NCI-H1417 (cell line): ENCODE measurements at places on chromosomes 7 and 10.

DNA sequence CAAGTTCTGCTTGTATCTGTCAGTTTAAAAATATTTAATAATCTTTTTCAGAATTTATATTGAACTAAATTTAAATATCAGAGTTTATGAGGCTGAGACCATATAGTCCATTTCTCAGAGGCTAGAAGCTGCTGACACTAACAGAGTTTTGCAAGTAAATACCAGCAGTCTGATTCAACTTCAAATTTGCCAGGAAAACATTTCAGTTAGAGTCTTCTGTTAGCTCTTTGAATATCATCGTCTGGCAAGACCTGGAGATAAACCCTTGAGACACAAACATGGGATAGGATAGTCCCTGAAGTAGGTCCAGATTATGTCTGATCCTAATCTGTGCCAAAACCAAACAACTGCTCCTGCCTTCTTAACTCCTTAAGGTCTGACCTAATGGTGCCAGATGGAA is 472.8 kb upstream of the STEAP1 start:
- DNase-seq, result no peak

DNA sequence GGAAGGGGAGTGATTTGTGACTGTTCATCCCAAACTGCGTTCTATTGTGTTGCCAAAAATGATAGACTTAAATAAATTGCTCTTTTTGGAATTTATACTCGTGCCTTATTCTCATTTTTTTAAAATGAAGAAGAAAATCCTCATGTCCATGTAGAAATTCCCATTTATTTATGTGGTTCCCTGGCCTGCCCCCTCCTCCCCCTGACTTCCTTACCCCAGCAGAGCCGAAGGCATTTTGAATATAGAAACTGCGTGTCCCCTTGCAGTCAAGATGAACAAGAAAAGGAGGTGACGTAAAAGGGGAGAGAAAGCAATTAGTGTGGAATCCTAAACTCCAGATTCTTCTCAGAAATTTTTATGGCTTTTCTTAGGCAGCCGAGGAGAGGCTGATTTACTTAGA is 126.1 kb downstream of the FAM204A start:
- no peak for DNase-seq

GRCh38 chr7:25622695-25623094 is 394.4 kb upstream of the NPVF start:
- DNase-seq, result no peak

GRCh38 chr7:80362677-80363076 is 149.2 kb downstream of the GNAT3 start:
- no peak for DNase-seq

DNA sequence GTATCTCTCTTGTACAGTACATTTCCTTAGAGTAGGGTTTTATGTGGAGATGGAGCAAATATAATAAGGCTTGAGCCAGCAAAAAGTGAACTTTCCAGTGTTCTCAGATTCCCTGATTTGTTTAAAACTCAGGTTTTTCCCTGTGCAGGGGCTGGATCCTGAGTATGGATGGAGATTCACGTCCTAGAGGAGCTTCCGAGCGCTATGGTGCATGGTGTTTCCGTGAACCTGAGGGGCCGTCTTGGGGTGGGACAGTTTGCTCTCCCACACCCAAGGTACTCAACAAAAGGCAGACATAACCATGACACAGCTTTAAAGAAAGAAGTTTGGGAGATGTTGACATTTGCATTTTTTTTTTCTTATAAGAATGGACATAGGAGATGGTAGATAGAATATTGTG is 122.5 kb downstream of the SEC23IP start:
- DNase-seq, result no peak

DNA sequence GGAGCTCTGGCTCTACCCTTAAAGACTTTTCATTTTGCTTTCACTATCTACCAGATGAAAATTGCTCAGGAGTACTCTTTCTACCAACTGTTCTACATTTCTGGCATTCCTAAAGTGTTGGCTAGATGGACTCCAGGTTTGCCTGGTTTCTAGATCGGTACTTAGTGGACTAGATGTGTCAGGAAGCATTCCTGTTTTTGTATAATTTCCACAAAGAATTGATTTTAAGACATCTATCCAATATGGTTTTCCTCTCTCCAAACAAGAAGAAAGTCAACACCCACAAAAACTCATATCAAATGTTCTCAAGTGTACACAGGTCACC is 157.7 kb downstream of the CHRM2 start:
- no peak for DNase-seq

DNA sequence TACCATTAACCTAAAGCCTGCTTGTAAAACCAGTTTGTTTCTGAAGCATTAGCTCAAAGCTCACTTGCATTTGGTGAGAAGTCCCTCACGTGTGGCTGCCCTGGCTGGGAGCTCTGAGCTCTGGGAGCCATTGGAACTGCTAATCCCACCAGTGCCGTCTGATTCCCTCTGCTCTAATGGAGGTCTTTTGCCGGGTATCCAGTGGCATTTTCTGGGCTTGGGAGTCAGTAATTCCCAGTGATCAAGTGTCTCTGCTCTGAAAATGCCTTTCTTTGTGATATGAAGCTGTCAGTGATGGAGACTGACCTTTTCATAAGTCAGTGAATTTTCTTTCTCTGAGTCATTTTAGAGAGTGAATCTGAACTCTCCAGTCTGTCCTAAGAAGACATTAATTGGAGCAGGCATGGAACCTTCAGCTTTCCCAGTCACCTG is 36.9 kb upstream of the FAM20C start:
- no peak for DNase-seq

DNA sequence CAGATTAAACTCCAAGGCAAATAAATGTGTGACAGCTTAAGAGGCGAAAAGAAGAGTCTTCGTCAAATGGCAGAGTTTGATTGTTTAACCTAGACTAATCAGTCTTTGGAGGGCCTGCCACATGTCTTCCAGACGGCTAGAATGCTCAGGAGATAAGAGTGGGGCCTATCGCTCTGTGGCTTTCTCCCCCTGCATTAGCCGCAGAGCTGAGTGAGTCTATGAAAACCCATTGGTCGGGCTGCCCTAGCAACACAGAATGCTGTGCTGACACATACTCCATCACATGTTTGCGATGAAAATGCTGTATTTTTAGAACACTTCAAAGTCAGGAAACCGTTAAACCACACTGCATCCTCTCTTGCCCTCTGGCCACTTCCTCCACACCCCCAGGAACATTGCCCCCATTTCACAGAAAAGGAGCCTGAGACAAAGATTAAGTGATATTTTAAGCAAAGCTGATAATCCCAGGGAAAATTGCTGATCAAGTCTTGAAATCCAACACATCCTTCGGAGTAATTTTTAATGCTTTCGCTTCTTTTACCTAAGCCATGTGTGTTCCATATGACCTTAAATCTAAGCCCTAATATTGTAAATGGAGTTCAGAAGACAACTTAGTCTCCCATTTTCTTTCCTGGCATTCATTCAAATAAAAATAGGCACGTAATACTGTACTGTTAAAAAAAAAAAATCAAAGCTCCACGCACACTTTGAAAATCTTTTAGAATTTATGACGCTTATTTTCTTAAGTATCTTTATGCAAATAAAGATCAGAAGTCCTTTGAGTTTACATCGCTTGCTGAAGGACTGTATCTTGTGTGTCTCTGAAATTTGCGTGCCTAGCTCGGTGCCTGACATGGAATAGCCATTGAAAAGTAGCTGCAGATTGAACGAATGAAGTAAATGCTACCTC is 161.2 kb downstream of the CELF2 start:
- no peak for DNase-seq

- no peak for DNase-seq
These were observed 3.8 kb upstream of the IFRD1 start for GRCh38 chr7:112446431-112446830.

- DNase-seq, result no peak
These were observed 121.2 kb downstream of the MAD1L1 start for GRCh38 chr7:2111568-2111967.

- DNase-seq, result no peak
These were observed 97.6 kb downstream of the LYZL2 start for GRCh38 chr10:30531751-30532530.

DNA sequence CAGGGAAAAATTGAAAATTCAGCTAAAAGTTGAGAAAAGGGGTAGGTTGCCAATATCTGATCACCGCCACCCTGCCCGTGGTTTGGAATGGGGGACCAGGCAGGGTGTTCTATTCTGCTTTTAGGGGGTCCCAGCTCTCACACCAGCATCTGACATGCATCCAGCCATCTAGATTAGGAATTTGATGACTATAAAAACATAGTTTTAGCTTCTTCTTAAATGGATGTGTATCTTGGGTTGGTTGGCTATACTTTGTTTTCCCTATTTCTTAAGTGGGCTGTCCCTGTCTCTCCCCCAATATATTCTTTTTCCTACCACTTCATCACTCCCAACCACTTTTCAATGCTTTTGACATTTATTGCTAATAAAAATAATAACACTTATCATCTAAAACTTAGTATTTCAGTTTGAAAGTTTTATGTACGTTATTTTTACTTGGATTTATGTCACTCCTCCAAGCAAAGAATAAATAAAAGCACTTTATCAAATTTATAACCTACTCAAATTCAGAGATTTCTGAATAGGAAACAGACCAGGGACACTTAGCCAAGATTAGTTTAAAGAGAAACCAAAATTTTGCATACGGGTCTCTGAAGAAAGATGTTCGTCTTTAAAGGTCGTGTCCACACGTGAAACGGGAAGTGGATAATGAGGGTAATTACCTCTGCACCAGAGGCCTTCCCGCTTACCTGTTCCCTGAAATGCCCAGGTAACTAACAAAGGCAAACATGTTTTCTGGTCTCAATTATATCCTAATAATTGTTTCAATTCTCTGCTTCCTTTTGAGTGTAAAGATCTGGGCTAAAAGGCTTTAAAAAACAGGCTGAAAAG is 233.2 kb upstream of the AUTS2 start:
- DNase-seq, result peak; percentile 86

DNA sequence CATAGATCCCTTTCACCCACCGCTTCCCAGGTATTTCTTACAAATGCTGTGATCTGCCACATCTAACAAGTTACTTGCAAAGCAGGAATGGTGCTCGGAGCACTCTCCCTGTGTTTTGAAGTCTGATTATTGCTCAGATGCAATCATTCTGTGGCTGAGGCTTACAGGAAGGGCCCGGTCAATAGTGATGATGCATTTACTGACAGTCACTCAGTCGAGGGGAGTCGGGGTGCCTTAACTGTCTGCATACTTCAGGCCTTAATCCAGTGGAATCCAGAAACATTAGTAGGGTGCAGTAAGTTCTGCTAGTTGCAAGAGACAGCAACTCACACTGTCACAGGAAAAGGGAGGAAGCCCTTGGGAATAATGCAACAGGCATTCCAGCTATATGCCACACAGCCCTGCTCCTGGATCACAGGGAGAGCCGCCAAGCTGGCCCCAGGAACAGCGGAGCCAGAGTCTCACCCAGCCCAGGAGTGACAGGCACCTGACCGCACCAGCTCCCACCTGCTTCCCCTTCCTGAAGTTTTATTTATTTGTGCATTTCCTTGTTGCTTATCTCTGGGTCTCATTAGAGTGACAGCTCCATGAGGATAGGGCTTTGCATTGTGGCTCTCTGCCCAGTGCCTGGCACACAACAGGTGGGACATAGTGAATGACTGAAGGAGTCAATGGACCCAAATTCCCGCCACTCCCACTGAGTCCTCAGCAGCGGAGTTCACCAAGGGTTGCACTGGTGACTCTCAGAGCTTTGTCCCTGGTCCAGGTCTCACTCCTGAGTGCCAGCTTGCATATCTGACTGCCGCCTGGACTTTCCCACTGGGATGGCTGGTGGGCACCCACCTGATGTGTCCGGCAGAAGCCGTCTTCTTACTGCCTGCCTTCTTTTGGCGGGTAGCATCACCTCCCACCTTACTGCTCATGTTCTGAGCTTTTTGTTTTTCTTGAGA is 212.5 kb upstream of the SH2B2 start:
- no peak for DNase-seq

- no peak for DNase-seq
These were observed 597.6 kb downstream of the PARD3 start for GRCh38 chr10:34217524-34217923.

DNA sequence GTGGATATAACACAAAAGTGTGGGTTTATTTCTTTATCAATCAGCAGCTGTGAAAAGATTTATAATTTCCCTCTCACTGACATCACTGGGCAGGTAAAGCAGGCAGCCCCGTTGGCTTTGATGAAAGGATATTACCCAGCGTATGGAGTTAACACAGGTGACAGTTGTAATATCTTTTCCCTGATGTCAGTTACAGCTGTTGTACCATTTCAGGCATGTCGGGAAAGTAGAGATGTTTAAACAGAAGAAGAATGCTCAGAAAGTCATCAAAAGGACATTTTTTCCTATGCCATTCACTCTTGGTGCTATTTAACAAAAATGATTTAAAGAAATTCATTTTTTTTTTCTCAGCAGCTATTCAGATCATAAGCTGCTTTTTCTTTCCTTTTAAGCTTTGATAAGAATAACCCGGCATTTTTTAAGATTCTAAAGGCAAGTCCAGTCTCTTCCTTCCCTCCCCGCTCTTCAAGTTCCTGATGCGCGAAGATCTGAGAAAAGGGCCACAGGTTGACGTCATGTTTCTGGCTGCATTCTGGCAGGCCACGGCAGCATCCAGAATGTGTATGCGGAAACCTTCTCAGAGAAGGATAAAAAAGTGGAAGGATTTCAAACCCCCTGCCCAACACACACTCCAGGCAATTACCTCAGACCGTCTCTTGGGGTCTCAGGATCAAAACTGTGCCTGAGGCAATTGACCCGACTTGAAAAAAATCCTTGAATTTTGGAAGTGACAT is 32.5 kb upstream of the ADAM12 start:
- no peak for DNase-seq

- DNase-seq, result no peak
These were observed 32.3 kb upstream of the INHBA start for GRCh38 chr7:41735206-41735605.

- peak; percentile 87 for DNase-seq
These were observed 1.0 kb upstream of the LRRN3 start for GRCh38 chr7:111089822-111090426.

DNA sequence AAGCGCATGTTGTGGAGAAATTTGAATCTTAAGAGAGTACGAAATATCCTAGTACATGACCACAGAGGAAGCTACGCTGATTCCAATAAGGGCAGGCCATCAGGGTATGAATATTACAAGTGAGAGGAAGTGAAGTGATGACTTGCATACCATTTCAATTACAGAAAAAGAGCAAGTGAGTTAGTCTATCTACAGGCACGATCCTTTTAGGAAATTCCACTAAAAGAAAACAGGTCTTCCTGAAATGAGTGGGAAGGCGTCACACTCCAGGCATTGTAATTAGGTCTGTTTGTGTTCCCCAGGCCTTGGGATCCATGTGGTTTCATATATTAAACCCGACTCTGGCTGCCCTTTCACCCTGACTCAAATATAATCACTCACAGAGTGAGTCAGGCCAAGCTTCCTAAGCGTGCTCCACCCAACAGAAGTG is 152.5 kb downstream of the SEMA3A start:
- DNase-seq, result no peak
